ENCODE measurements at places on chromosomes 7 and 10.

- DNase-seq: no peak
Observed at GRCh38 chr10:131923038-131923756, 22.4 kb downstream of the PPP2R2D start.

- no peak for DNase-seq
Observed at GRCh38 chr10:124748953-124749645, 4.9 kb upstream of the FAM53B start.

GRCh38 chr10:6722616-6723004, 142.5 kb upstream of the PRKCQ start:
- DNase-seq: no peak

GRCh38 chr10:43278216-43278615, 11.4 kb upstream of the RASGEF1A start:
- no peak for DNase-seq

DNA sequence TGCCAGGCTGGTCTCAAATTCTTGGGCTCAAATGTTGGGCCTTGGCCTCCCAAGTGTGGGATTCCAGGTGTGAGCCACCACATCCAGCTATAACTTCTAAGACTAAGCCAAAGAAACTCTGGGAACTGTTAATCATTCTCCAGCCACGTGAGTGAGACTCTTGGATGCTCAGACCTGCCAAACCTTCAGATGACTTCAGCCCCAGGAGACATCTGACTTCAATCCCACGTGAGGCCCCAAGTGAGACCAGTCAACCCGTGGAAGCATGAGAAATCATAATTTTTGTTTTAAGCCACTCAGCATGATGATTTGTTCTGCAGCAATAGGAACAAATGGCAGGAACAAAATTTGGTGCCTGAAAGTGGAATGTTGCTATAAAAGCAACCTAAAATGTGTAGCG, 4.3 kb upstream of the PCBD1 start:
- no peak for DNase-seq

GRCh38 chr10:70736525-70736924, 48.7 kb downstream of the TBATA start:
- no peak for DNase-seq

DNA sequence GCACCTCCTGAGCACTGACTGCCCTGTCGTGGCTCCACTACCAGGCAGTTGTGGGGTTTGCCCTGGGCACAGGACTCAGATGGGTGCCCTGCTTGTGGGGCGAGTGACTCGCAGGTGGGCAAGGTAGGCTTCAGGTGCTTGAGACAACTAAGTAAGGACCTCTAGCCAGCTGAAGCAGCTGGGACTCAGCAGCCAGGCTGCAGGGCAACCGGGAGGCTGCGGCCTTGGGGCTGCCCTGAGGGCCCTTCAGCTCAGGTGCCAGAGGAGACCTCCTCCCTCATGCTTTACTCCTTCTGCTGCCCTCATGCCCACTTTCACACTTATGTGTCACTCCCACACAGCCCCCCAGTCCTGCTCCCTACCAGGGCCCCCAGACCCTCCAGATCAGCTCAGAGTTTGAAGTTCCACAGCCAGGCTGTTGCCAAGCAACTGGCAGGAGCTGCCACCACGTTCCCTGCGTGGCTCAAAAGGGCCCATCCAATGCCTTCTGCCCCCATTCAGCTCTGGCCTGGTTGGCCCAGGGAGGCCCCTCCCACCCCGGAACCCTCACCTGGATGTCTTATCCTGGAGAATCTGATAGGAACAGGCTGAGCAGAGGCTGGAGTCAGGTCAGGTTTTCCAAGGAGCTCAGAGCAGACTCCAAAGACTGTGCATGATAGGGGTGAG, 10.0 kb downstream of the TLX1 start:
- no peak for DNase-seq

- DNase-seq: no peak
Observed at GRCh38 chr7:93150200-93150835, 2.1 kb upstream of the SAMD9L start.
